Renal cortex interstitium (tissue), 15 donors: ENCODE measurements at places on chromosomes 4 and X. TPM values are rescaled to one million over a fixed set of nuclear protein-coding genes. Genes with fewer than 3 reads are reported as not detected.

DNA sequence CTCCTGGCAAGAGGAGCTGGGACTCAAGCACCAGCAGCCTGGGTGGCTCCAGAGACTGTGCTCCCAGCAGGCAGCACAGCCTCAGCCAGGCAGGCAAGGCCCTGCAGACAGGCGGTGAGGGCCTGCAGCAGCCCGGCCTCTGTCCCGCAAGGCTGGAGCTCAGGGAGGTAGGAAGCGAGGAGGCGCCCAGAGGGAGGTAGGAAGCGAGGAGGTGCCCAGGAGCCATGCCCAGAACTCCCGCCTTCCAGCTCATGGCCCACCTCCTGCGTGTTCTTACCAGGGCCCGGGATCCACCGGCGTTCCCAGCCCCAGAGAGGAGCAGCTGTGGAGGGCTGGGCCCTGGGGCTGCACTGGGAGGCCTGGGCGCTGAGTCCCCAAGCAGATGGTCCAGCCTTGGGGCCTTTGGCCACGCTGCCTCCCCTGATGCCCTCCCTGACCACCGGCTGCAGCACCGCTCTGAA is 133.1 kb downstream of the HMX1 start:
- DNase-seq, result no peak

DNA sequence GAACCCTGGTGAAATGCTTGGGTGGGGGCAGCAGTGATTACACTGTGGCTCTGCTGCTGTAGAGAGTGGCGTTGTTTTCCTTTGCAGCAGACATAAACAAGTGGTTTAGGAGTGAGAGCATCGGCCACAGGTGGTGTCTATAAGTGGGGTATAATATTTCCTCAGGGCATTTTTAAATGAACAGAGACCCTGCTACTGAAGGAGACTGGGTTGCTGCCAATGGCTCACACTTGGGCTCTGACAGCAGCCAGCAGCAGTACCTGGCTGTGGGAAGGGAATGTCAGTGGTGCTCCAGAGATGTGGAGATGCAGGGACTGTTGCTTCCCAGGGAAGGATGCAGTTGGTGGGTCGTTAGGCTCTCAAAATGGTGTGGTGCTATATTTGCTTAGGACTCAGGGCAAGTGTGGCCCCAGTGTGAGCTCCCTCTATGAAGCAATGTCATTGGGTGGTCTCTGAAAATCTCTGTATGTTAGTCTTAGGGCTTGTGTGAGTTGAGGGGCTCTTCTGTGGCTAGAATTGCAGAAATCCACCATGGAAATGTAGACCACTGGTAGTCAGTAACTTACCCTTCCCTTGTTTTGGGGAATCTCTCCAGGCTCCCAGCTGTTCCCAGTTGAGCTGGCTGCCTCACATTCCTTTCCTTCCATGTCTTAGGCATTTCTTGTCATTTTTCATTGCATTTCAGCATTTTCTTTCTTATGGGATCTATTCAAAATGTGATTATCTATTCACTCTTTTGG is 1023.0 kb upstream of the GRID2 start:
- no peak for DNase-seq

DNA sequence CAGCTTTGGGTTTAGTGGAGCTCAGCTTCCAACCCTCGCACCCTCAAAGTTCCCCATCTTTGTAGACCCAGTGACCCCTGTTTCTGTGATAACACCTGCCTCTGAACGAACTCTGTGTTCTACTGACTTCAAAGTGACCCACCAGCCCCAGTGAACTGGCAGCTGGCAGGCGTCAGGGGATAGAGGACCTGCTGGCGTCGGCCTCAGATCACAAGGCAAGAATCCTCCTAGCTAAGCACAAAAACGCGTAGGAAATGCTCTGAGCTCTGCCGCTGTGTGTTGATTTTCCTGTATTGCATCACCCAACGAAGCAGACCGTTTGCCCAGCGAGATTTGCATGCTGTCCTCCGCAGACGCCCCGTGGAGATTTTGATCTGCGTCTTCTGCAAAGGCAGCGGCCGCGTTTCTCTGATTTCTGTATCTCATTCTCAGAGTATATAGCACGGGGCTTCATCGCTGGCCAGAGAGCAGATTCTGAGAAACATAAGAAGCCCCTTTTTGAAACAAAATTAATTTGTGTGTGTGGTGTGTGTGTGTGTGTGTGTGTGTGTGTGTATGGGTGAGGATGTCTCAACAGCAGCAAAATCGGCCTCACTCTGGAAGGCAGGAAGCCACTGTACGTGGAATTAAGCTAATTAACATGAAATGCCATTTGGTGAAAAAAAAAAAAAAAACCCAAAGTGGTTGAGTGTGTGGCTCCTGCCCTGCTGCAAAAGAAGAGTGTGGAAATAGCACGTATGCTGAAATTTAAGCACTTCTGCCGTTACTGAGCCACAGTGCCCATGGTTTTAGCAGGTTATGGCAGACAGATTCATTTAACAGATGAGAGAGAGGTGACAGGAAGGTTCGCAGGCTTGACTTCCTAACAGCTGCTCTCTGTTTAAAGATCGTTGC is 29.2 kb upstream of the ASMTL start:
- DNase-seq, result peak; percentile 29

FRG2 gene
- not detected for polyA plus RNA-seq

TLR2 gene
- polyA plus RNA-seq, result 6.7 TPM

DNA sequence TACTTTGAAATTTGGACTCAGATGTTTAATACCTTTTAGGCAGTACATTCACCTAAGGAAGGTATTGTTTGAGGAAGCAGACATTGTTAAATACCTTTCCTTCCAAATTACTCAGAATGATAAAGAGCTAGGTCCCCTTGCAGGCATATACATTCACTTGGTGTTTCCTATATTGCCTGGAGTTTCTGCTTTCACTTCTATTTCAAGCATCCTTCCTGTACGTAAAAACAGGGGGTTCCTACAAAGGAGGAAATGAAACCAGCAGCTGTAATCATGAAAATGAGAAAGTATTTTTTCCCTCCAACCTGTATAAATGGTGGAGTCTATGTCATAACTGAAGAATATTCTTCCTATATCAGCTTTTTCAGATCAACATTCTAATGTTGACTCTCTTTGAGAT is 90.4 kb upstream of the RASGEF1B start:
- no peak for DNase-seq

- DNase-seq, result no peak
Observed at GRCh38 chr4:77094496-77094895, 18.7 kb upstream of the CCNI start.

DNA sequence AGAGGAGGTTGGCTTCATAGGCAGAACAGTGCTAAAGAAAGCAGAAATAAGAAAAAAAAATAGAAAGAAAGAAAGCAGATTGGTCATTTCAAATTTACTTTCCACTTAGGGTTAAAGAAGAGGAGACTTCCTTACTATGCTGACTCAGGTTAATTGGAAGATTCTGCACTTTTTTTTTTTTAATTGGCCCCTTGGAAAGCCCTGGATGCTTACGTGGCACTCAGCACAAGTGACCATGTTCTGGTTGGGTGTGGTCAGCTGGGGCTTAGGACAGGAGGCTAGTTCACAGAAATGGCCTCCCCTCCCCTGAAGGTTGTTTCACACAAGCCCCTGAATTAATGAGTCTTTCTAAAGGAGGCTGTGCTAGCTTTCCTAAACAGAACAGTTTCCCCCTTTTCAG is 14.5 kb downstream of the MAGEA9B start:
- DNase-seq, result no peak

GRCh38 chr4:57055886-57056285 is 54.3 kb downstream of the IGFBP7 start:
- no peak for DNase-seq

- no peak for DNase-seq
Observed at GRCh38 chr4:81828991-81829390, 357.3 kb upstream of the RASGEF1B start.

GLOD5 gene
- 1.6 TPM for polyA plus RNA-seq

REPS2 gene
- 20.3 TPM for polyA plus RNA-seq

- DNase-seq, result peak; percentile 32
Observed at GRCh38 chrX:31228415-31228832, 156.6 kb upstream of the FTHL17 start.

HPSE gene
- polyA plus RNA-seq, result 1.2 TPM

ODAPH gene
- not detected for polyA plus RNA-seq

SPRY1 gene
- polyA plus RNA-seq, result 83.5 TPM

RGN gene
- 38.6 TPM for polyA plus RNA-seq

DNA sequence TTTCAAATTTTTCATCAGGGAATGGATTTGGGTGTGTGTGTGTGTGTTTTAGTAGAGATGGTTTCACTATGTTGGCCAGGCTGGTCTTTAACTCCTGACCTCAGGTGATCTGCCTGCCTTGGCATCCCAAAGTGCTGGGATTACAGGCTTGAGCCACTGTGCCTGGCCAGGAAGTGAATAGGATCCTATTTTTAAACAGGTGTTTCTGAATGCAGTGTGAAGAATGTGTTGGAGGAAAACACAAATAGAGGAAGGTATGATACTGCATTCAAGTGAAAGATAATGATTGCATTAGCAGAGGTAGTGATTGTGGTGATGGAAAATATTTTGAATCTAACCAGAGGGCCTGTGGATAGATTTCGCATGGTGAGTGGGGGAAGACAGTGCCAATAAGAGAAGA is 189.6 kb downstream of the TENM3 start:
- DNase-seq, result no peak

GRCh38 chr4:112316360-112316759 is 19.2 kb downstream of the ALPK1 start:
- DNase-seq, result no peak

DNA sequence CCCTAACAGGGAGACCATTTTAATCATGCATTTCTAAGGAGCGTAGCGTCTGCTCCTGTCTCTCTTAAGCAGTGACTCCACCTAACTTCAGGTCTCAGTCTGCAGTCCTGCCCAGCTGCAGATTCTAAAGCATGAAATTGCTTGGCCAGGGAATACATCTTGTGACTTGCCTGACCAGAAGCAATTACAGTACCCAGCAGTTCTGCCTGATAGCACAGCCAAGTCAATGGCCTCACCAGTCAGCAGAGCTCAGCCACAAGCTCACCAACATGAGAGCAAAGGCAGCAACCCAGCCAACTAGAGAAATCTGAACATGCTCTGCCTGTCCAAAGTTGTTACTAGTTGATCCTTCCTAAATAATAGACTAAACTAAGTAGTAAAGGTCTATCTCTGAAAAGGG is 2011.9 kb upstream of the PCDH10 start:
- DNase-seq, result no peak

- DNase-seq, result no peak
Observed at GRCh38 chr4:68375667-68376559, 26.0 kb upstream of the YTHDC1 start.

GRCh38 chr4:106810122-106810521 is 226.0 kb downstream of the DKK2 start:
- no peak for DNase-seq

DMRTC1B gene
- 4.0 TPM for polyA plus RNA-seq

DNA sequence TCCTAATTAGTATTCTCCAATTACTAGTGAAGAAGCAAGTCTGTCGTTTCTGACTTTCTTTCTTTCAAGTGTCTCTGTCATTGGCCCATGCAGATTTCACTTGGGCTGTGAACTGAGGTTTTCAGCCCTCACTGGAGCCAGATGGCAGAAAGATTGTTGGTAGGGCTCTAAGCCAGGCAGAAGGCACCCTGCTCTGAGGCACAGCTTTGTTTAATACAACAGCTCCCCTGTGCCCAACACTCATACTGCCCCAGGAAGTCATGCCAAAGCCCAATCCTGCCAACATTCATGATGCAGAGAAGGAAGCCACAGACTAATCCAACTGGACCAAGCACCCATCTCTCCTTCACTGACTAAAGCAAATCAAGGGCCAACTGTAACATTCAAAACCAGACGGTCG is 117.1 kb upstream of the FRG1 start:
- no peak for DNase-seq

- DNase-seq, result no peak
Observed at GRCh38 chr4:100898844-100899243, 381.0 kb upstream of the EMCN start.

DNA sequence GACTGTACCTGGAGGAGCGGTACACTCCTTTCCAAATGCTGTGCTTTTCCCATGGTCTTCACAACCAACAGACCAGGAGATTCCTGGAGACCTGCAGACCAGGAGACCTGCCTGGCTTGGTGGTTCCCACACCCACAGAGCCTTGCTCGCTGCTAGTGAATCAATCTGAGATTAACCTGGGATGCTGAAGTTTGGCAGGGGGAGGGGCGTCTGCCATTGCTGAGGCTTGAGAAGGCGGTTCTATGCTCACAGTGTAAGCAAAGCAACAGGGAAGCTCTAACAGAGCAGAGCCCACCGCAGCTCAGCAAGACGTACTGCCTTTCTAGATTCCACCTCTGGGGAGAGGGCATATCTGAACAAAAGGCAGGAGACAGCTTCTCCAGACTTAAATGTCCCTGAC is 34.5 kb upstream of the FAAH2 start:
- DNase-seq, result no peak

GRCh38 chr4:180486342-180486741 is 1756.9 kb upstream of the TENM3 start:
- DNase-seq, result no peak

GRCh38 chr4:106353786-106354185 is 14.8 kb downstream of the GIMD1 start:
- no peak for DNase-seq

NSG1 gene
- 2.5 TPM for polyA plus RNA-seq

GRCh38 chr4:11973270-11973669 is 544.6 kb upstream of the HS3ST1 start:
- no peak for DNase-seq

- no peak for DNase-seq
Observed at GRCh38 chr4:151532001-151532708, 123.2 kb downstream of the FHIP1A start.

- DNase-seq, result no peak
Observed at GRCh38 chrX:114717921-114718320, 134.0 kb downstream of the HTR2C start.
